Esophagus mucosa (tissue), 1 donor: ENCODE measurements at places on chromosomes 3 and 15. TPM values are rescaled to one million over a fixed set of nuclear protein-coding genes. Genes with fewer than 3 reads are reported as not detected.

PSTPIP1 gene
- 1.3 TPM for total RNA-seq

CD80 gene
- total RNA-seq = 0.08 TPM

PLA1A gene
- 0.92 TPM for total RNA-seq

DGKG gene
- total RNA-seq = 0.40 TPM

P2RY1 gene
- 20.5 TPM for total RNA-seq

NEO1 gene
- total RNA-seq = 10.6 TPM

GABRR3 gene
- not detected for total RNA-seq

TMC3 gene
- total RNA-seq = not detected
